NCI-H187 (cell line): ENCODE measurements at places on chromosomes 1 and 21.

GRCh38 chr1:151344291-151344690, 2.8 kb downstream of the RFX5 start:
- no peak for DNase-seq

- no peak for DNase-seq
Observed at GRCh38 chr21:46179708-46180078, 4.6 kb downstream of the SPATC1L start.

DNA sequence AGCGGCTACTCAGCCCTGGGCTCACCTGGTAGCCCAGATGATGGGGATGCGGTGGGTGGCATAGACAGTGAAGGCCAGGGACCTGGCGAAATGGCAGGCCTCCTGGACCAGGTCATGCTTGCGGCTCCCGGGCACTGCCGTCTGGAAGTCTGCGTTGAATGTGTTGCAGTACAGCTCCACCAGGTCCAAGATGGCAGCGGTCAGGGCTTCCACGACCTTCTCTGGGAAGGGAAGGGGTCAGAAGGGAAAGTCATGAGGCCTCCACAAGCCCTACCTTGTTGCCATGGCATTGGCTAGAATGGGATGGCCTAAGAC, 38.8 kb downstream of the PIK3C2B start:
- no peak for DNase-seq

GRCh38 chr1:46220808-46221207, 17.7 kb downstream of the LURAP1 start:
- no peak for DNase-seq

GRCh38 chr21:41316200-41317062, at the start of gene FAM3B:
Gene FAM3B, plus strand, starts transcription at chr21:41316801. Its CDS starts 79 bp downstream, at chr21:41316880.
- peak; percentile 74 for DNase-seq

GRCh38 chr1:248686815-248687214, 15.8 kb downstream of the OR14I1 start:
- DNase-seq: no peak

DNA sequence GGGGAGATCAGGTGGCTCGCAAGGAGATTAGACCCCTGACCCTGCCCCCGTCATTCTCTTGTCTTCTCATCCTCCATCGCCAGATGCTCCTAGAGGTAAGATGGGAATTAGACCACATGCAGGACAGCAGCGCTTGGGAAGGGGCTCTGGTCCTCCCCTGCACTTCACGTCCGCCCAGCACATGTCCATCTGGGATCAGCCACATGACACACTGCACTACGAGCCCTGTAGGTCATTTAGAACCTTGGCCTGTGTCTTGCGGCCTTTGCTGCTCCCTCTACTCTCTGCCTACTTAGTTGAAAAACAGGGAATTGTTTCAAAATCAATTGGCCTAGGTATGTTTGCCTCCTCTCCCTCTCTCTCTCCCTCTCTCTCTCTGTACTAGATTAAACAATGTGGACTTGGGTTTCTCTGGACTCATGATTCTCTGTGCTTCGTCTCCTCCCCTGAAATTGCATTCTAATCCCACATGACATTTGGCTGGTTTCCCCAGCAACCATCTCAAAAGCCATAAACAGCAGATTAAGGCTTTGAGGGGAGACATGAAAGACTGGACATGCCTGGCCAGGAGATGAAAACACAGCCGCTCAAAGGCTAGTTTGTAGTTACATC, 3.8 kb upstream of the NCMAP start:
- DNase-seq: no peak

GRCh38 chr1:117581391-117581943, 24.4 kb upstream of the TENT5C start:
- DNase-seq: no peak

GRCh38 chr1:166185526-166185925, 18.7 kb upstream of the FAM78B start:
- no peak for DNase-seq

DNA sequence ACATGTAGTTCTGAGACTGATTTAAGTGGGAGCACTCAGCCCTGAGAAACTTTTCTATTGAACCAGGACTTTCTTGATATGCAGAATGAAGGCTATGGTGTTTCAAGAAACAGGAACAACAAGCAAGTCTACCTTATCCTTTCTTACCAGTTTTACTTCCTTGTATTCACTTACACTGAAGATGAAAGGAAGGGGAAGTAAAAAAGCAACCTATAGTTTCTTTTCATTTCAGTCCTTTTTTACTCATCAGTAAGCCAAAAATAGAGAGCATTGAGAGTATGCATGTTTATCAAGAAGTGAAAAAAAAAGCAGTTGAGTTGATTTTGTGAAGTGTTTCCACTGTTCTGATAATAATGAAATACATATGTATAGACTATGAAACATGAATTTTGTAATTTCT, 1010.3 kb downstream of the AMY1C start:
- DNase-seq: no peak

DNA sequence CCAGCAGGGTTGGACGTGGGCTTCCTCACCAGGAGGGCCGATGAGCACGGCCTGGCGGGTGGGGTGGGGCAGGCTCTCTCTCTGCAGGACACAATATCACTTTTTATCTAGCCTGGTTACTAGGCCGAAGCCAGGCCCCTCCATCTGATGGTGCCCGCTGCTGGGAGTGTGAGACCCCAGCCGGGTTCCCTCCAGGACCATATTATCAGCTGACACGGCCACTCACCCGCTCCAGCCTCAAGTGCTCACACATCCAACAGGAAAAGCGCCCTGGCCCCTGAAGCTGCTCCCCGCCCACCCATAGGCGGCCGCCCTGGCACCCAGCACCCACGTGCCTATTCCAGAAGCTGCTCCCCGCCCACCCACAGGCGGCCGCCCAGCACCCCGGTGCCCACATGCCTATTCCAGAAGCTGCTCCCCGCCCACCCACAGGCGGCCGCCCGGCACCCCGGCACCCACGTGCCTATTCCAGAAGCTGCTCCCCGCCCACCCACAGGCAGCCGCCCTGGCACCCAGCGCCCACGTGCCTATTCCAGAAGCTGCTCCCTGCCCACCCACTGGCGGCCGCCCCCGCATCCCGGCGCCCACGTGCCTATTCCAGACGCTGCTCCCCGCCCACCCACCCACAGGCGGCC, 5.0 kb downstream of the SLC19A1 start:
- no peak for DNase-seq

DNA sequence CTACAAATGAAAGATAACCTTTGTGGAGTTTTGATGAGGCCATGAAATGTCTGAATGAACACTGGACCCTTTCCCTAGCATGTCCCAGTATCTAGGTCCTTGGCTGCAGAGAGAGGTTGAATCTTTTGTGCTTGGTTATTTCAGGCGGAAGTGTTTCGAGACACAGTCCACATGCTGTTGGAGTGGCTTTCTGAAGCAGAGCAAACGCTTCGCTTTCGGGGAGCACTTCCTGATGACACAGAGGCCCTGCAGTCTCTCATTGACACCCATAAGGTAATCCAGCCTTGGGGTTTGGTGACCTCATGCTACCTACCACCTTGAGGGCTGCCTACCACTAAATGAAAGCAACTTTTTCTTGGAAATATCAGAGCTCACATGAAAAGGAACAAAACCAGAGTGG, 38.9 kb upstream of the BMP8A start:
- DNase-seq: no peak

- DNase-seq: no peak
Observed at GRCh38 chr1:55480029-55480795, 265.0 kb upstream of the USP24 start.

GRCh38 chr1:2335721-2336455, 55.5 kb downstream of the MORN1 start:
- no peak for DNase-seq

DNA sequence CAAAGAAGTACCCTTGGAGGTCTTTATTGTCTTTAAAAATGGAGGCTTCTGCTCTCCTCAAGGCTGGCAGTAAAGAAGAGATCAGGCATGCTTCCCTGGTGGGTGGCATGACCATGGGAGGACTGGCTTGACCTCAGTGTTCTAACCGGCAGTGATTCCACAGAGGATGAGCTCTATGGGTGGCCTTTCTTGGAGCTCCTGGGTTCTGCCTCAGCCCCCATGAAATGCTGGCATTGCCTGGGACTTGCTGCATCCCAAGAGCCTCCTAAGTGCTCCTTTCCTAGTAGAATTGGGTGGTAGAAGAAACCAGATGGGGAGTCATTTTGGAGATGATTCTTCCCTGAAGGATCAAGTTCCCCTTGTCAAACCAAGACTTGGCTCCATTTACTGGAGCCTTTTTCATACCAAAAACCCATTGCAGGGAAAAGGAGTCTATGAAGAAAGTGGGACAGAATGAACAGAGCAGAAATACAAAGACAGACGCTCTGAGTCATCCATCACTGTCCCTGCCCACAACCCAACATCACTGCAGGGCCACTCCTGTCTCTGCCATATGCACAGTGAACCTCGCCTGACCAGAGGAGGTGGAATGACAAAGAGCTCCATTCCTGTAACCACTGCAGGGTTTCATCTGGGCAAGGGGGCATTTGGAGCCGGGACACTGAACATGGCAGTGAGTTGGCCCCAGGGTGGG, 42.4 kb downstream of the RIMS3 start:
- DNase-seq: no peak

GRCh38 chr1:48013270-48013669, 16.1 kb upstream of the TRABD2B start:
- no peak for DNase-seq

DNA sequence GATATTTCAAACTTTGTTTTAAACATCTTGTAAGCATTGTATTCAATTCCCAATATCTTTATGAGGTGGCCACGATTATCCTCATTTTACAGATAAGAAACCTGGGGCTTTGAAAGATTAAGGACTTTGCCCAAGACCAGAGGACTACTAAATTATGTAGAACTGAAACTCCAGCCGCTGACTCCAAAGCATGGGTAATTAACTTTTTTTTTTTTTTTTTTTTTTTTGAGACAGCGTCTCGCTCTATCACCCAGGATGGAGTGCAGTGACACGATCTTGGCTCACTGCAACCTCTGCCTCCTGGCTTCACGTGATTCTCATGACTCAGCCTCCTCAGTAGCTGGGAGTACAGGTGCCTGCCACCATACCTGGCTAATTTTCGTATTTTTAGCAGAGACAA, 68.7 kb downstream of the ALG14 start:
- no peak for DNase-seq

- no peak for DNase-seq
Observed at GRCh38 chr1:40736085-40736531, 44.6 kb downstream of the NFYC start.

DNA sequence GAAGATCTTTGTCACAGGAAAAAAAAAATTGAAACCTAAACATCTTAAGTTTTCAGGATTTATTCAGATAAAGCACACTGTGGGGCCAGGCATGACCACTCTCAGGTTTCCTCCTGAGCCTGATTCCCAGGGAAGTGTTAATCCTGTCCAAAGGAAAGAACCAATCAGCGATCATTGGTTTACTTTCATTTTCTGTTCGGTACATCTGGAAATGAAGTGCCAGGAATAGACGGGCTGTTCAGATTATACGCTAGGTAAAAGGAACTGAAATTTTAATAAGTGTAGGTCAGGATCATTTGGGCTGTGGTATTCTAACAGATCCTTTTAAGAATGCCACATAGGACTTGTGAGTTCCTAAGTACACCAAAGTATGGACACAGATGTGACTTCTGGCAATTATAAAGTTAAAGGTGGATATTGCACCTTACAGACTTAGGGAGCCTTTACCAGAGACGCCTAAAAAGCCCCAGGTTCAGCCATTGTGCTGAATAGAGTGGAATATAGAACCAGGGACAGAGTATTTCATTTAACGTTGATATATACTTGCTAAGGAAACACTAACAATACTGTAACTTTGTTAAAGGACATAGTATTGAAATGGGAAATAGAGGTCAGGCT, 9.3 kb upstream of the CACYBP start:
- no peak for DNase-seq
